NCI-H1694 treated with DMSO at 0.1 percent for 48 hours (cell line): ENCODE measurements at places on chromosomes 13 and 19.

- no peak for DNase-seq
Measured at GRCh38 chr13:23141964-23142363, 38.8 kb upstream of the SGCG start.

GRCh38 chr19:31149441-31149941, 199.7 kb downstream of the TSHZ3 start:
- DNase-seq = no peak

DNA sequence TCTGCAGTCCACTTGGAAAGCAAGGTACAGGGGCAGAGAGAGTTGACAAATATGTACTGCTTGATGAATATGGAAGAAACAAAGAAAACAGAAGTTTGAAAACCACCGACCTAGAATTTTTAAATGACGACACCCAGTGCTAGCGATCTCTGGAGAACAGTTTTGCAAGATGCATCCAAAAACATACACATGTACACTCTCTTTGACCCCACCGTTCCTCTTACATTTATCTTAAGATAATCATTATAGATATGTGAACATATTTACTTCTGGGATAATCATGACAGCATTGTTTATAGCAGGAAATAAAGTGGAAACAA, 40.8 kb upstream of the IGSF23 start:
- no peak for DNase-seq

- DNase-seq = no peak
Measured at GRCh38 chr13:34748073-34748472, 194.0 kb upstream of the NBEA start.

DNA sequence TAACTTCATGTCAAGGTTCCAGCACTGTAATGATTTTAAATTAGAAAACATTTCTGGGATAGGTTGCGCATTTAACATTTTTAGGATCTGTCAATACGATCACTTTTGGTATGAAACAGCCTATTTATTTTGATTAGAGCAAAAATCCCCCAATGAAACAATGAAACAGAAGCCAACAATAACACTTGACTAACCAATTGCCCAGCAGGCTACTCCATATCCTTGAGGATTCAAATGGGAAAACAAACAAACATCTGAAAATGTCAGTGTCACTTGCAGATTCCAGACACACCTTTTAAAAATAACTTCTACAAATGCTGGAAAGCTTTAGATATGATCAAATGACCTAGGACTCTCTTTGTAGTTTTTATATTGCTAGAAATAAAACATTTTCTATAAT, 1412.5 kb upstream of the PRR20A start:
- no peak for DNase-seq

GRCh38 chr19:6593651-6594416, 2.9 kb upstream of the CD70 start:
- DNase-seq = no peak

GRCh38 chr13:97853550-97853949, 99.9 kb upstream of the IPO5 start:
- DNase-seq = no peak

- DNase-seq = no peak
Measured at GRCh38 chr19:50434525-50434924, 1.8 kb downstream of the MYBPC2 start.

- no peak for DNase-seq
Measured at GRCh38 chr13:50627111-50627510, 216.4 kb downstream of the DLEU7 start.

- no peak for DNase-seq
Measured at GRCh38 chr13:98240974-98241373, 63.9 kb upstream of the RNF113B start.

DNA sequence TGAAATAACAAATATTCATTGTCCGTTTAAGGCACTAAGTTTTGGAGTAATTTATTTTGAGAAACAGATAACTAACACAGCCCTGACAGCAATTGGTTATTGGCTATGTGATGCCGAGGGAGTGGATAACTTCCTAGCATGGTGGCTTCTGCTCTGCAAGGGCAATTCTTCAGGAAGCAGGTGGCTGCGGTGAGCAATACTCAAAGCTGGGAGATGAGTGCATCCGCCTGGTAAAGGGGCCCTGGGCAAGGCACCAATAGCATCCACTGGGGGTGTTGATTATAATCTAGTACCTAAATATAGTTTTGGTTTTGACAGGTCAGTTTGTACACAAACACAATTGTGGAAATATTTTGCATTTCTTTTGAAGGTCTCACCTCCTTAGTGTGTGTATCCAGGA, 41.0 kb downstream of the CCDC70 start:
- DNase-seq = no peak

DNA sequence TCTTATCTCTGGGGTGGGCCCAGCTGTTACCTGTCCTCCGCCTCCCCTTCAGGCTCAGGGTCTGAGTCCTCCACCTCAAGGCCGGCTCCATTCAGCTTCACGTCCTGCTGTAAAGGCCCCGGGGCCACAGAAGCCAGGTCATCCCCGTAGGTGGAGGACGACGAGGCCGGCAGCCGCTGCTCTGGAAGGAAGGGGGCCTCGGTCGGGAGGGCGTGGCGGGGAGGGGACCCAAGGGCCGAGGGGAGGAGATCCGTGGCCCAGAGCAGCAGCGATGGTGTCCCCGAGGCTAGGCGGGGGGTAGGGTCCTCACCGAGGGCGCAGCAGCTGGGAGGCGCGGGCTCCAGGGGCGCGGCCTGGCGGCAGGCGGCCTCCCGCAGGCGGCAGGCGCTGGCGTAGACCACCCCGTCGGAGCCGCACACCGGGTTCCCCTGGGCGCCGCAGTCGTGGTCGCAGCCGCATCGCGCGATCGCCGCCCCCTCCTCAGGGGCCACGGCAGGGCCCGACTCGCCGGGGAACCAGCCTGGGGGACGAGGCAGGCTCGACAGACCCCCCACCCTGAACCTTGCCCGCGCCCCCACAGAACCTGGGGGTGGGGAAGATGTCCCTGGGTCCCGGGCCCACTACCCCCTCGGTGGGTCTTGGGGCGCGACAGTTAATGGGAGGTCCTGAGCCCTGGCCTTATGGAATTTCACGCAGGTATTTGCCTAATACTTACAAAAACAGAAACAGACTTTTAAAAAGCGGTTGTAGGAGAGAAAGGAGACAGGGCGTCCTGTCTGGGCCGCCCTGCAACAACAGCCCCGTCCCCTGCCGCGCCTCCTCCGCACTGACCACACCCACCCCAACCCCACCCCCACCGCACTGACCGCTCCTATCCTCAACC, 7.6 kb downstream of the F2RL3 start:
- no peak for DNase-seq

GRCh38 chr19:48958006-48958405, 3.3 kb downstream of the BAX start:
- DNase-seq = no peak

DNA sequence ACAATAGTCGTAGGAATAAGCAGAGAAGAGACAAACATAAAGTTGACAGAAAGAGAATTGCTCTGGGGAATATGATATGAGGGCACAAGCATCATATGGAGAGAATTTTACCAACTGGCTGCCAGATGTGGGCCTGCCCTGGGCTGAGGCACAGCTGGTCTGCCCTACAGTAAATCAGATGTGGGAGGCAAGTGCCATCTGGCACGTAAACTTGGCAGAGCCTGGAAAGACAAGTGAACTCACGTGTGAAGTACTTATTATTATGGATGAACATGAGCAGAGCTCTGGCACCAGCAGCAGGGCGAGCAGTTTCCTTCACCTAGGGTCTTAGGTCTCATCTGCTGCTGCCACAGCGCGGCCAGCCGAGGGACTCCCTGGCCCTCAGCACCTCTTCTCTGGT, 20.6 kb downstream of the PCDH8 start:
- peak; percentile 93 for DNase-seq

DNA sequence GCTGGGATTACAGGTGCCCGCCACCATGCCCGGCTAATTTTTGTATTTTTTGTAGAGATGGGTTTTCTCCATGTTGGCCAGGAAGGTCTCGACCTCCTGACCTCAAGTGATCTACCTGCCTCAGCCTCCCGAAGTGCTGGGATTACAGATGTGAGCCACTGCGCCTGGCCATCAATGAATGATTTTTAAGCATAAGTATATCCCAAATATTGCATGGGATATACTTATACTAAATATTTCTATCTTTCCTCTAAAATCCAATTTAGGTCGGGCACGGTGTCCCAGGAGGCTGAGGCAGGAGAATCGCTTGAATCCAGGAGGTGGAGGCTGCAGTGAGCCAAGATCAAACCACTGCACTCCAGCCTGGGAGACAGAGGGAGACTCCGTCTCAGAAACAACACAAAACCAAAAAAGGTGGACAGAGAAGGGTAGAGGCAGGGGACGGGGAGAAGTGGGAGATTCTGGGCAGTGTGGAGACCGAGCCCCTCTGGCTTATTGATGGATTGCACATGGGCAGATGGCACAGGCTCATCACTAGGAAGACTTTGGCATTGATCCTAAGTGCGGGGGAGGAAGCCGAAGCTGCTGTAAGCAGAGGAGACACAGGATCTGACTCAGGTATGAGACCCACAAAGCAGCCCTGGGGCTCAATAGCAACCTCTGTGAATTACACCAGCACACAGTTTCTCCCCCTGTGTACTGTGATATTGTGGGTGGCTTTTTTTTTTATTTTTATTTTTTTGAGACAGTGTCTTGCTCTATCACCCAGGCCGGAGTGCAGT, 13.5 kb downstream of the ARRDC5 start:
- DNase-seq = no peak

DNA sequence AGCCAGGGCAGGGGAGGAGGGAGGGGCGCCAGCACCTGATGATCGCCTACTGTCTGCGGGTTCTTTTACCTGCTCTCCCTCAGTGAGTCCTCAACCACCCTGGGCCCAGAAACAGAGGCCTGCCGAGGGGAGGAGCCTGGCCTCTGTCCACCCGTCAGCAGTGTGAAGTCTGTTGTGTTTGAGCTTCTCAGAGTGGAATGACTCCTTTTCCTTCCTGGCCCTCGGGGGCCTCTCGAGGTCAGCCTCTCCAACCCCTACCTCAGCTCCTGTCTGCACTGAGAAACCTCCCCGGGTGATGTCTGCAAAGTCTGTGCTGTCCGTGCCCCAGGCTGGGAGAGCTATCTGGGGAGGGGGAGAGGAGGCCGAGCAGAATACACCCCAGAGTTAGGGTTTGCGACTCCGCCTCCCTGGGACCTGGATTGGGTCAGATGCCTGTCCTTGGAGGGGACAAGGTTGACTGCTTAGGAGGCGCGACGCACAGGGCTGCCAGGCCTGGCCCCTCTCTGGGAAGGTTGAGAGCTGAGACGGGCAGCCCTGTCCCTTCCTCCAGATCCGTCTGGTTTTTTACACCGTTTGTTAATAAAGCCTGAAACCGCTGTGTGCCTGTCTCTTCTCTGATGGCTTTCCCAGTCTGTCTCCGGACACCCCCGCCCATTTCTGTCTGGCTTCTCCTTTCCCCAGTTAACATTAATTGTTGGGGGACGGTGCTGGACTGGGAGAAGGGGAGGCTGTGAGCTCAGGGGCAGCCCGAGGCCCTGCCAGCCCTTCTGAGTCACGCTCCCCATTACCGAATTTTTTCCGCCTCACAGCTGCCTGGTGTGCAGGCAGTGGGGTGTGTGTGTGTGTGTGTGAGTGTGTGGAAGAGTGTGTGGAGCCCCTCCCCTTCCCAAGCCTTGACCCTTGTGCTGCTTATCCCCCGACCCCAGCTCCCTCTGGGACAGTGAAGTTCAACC, 989 bp upstream of the SSC5D start:
- no peak for DNase-seq

- no peak for DNase-seq
Measured at GRCh38 chr13:30676672-30677071, 58.7 kb upstream of the ALOX5AP start.

- no peak for DNase-seq
Measured at GRCh38 chr13:86006317-86006716, 207.1 kb upstream of the SLITRK6 start.

DNA sequence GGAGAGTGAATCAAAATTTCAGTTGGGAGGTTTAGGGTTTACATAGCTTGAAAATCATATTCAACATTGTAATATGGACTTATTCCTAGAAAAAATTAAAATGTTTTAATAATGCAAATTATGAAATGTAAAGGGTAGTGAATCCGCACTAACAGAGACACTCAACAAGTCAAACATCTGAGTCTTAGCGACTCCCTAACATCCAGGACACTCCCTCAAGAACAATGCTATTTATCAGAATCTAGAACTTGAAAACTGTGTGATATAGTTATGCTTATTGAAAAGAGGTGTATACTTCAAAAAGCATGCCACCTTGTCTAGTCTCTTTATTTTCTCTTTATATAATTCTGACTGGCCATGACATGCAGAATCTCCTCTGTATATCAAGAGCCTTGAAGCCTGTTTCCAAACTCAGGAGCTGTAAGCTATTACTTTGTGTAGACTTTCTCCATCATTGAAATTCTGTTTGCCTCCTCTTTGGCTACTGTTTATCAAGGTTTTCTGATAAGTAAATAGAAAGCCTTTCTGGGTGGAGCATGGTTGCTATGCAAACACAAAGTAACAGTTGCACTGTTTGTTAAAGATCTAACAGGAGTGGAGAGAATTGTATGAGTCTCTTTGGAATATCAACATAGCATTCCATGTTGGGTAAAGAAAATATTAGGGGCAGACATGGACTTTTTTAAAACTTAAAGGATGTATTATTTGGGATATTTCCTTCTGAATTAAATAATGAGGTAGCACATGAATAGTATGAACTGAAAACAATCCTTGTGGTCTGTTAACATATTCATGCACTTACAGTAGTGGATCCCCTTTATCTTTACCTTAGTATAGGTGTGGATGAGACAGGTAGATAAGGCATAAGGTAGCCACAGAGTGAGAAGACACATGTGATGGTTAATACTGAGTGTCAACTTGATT, 56.4 kb upstream of the MBNL2 start:
- DNase-seq = no peak

- DNase-seq = peak; percentile 82
Measured at GRCh38 chr19:13880059-13881043, 3.4 kb downstream of the NANOS3 start.

DNA sequence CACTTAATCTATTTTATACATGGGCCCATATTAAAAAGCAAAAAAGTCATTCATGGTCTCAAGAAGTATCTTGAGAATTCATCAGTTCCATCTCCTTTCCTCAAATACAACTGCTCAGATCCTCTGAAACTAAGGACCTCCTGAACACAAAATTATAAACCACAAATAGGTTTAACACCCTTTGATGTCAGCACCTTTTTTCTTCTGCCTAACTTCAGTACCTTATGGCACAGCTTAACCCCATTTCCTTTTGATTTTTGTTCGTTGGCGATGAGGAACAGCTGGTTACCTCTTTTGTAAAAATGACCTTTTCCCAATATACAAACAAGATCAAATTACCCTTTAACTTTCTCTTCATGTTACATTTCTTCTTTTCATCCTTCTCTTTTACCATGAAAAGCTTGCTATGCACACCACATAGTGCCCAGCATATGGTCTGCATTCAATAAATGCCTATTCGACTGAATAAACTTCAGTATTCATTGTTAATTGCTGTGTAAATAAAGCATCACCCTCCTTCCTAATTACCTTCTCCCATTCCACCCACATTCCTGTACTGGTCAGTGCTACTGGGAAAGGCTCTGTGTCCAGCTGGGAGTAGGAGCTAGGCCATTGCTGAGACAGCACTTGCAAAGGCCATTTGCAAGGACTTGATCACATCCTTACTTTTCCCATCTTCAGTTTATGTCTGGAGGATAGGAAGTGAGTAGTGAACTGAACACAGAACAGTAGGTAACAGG, 317.9 kb downstream of the SHISA2 start:
- DNase-seq = no peak

GRCh38 chr13:36114233-36114632, 16.9 kb downstream of the DCLK1 start:
- DNase-seq = no peak
